ENCODE measurements at places on chromosomes 1 and 21.

GRCh38 chr1:155961937-155962336 is 16.4 kb downstream of the ARHGEF2 start:
- no peak for DNase-seq

DNA sequence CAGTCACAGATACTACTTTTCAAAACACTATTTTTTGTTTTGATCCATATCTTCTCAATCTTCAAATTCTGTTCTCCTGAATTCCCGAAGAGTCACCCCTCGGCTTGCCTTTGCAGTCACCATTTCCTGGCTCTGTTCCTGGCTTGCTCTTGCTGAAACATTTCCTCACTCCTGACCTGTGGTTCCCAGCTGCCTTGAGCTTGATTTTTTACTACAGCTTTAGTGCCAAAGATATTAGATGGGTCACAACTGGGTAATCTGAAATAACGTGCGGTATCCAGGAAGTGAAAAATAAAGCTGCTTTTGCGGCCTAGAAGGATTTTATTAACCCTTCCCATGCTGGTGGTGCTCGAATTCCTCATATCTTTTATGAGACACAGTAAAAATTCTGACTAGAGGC is 318.8 kb downstream of the PCP4 start:
- no peak for DNase-seq

- DNase-seq = no peak
Observed at GRCh38 chr21:45580576-45581321, 38.5 kb upstream of the SLC19A1 start.

DNA sequence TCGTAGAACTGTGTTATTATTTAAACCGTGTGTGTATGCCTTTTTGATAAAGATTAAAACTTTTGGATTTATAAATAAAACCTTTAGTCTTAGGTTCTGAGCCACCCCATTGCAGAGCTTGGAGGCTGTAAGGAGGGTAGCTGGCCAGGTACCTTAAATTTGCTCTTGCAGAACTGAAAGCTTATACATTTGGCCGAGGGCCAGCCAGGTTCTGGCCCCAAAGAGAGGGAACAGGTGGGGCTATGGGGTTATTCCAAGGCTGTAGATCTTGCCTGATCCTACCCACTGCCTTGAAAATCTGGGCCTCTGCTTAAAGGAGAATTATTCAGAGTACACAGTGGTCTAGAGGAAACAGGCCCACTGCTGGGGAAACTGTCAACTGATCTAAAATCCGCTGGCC is 59.6 kb downstream of the CAMK2N1 start:
- no peak for DNase-seq

DNA sequence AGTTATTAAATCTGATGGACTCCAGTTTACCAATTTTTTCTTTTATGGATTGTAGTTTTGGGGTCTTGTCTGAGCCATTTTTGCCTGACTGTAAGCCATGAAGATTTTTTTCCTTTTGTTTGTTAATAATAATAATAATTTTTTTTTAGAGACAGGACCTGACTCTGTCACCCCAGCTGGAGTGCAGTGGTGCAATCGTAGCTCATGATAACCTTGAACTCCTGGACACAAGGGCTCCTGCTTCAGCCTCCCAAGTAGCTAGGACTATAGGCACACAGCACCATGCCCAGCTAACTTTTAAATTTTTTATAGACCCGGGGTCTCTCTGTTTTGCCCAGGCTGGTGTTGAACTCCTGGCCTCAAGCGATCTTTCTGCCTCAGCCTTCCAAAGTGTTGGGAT is 6.3 kb downstream of the PTBP2 start:
- DNase-seq = no peak
